ENCODE measurements at places on chromosomes 16 and 17. TPM values are rescaled to one million over a fixed set of nuclear protein-coding genes. Genes with fewer than 3 reads are reported as not detected.

- peak; percentile 85 for DNase-seq
These were observed 9.2 kb upstream of the CD300A start for GRCh38 chr17:74457146-74457819.

- DNase-seq: no peak
These were observed 99.8 kb downstream of the SHISA6 start for GRCh38 chr17:11340803-11341202.

GRCh38 chr16:18936727-18937340, 10.6 kb upstream of the SMG1 start:
- no peak for DNase-seq

GRCh38 chr17:17419631-17420030, 57.2 kb upstream of the MED9 start:
- no peak for DNase-seq

DNA sequence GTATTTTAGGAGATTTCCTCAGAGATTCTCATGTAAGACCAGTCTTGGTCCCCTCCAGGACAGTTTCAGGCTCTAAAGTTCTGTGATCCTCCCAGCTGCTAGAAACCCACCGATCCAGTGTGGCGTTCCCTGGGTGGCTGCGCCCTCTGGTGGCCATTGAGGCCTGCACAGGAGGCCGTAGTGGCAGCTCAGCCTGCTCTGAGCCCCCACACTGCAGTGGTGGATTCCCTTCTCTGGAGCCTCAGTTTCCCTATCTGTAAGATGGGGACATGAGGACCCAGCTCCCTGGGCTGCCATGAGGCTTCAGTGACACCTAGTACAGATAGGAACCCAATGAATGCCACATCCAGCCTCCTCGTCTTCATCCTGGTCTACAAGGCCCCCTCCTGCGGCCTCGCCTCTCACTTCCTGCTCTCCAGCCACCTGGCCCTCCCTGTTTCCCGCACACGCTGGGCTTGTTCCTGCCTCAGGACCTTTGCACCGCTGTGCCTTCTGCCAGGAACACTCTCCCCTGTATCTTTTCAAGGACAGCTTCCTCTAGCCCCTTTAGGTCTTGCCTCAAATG, 16.5 kb downstream of the CCDC102A start:
- DNase-seq: peak; percentile 92

GRCh38 chr16:9311303-9311954, 220.0 kb downstream of the HAPSTR1 start:
- DNase-seq: peak; percentile 60

SLC13A5 gene
- total RNA-seq: not detected

- no peak for DNase-seq
These were observed 1.1 kb downstream of the GJC1 start for GRCh38 chr17:44828919-44829522.

DNA sequence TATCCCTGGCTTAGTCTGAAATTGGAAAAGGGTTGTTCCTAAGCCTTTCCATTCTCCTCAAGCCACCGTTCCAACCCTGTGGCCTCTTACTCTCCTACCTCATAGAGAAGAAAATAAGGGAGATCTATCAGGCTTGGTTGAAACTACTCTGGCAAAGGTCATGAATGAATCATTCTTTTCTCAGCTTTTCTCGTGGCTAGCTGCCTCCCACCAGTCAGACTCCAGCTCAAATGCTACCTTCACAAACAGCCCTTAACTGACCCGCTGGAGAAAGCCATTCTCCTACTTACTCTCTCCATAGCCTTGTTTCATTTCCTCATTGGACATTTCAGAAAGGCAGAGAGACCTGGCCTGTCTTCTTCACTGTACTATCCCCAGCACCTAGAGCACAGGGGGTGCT, 8.9 kb downstream of the MYH10 start:
- DNase-seq: no peak

DNA sequence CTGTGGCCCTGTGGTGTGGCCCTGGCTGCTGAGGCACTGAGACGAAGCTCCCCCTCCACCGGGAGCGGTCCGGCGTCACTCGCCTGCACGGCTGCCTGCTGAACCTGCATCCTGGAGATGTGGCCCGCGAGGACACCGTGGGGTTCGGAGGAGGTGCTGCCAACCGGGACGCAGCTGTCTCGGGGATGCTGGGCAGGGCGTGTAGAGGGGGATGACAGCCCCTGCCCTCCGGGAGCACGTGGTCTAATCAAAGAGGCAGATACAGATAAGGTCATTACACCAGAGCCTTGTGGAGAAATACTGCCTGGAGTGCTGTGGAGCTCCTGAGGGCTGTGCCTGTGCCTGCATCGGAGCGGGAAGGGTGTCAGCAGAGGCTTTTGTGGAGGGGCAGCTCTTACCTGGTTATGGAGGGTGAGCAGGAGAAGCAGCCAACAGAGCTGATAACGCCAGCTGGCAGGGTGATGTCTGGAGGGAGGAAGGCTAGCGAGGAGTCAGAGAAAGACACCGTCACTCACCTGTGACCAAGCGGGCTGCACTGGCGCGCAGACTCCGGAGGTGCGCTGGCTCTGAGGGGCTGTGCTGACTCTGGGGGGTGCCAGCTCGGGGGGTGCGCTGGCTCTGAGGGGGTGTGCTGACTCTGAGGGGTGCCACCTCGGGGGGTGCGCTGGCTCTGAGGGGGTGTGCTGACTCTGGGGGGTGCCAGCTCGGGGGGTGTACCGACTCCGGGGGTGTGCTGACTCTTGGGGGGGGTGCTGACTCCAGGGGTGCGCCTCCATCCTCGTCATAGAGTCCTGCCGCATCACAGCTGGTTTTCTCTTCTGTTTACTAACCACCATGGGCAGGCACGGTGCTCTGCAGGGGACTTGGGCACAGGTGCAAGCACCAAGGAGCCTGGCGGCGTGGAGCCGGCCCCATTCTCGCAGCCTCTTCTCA, 104.7 kb upstream of the CHMP6 start:
- DNase-seq: no peak

DNA sequence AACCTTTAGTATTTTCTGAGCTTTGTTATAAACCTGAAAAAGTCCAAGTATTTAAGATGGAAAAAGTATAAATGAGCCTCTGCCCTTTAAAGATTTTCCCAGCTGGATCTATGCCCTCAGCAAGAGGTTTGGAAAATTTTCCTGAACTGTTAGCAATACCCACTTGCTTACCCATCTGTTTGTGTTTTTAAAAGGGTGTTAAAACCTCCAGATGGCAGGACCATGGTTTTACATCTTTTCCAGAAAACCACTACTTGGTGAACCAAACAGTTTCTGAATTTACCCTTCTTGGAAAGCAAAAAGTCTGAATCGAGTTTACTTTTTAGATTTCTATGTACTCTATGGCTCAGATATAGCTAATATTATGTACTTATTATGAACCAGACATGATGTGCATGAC, 719 bp downstream of the PMFBP1 start:
- no peak for DNase-seq

DNA sequence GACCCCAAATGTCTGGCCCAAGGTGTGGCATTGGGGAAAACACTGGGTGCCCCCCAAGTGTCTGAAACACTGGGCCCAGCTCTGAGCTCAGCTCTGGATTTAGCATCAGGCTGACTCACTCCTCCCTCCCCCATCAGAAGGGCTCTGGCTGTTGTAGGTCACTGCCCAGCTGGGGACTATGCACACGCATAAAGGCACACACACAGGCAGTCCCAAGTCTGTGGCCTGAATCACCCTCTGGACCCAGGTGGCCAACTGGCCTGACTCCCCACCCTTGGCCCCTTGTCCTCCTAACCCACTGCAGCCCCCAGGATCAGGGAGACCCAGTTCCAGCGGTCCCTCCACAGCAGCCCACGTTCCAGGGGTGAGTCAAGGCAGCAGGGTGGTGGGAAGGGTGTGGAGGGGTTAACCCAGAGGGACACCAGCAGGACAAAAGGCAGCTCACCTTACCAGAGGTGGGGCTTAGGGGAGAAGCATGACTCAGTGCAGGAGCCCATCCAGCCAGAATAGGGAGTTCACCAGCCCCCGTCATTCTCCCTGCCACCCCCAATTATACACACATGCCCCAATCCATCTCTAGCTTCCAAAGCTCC, 47.0 kb downstream of the MYO18A start:
- peak; percentile 17 for DNase-seq

- DNase-seq: no peak
These were observed 1537.1 kb upstream of the GOT2 start for GRCh38 chr16:60271025-60271771.

SLC13A2 gene
- not detected for total RNA-seq

- DNase-seq: no peak
These were observed 109.5 kb upstream of the CIBAR2 start for GRCh38 chr16:85221771-85222154.

DNA sequence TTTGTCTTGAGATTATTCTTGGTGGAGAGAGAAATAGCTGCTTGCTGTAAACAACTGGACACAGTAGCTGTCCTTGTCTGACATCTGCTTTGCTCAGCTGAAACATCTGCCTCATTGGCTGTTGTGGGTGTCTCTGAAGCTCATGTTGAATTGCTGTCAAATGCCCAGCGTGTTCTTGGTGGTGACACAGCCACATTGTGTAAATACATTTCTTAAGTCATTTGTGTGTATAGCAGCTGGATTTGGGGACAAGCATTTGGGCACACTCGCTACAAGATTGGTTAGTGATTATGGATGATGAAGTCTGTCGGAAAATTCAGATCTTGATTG, 5.3 kb downstream of the FAM234A start:
- DNase-seq: no peak

DNA sequence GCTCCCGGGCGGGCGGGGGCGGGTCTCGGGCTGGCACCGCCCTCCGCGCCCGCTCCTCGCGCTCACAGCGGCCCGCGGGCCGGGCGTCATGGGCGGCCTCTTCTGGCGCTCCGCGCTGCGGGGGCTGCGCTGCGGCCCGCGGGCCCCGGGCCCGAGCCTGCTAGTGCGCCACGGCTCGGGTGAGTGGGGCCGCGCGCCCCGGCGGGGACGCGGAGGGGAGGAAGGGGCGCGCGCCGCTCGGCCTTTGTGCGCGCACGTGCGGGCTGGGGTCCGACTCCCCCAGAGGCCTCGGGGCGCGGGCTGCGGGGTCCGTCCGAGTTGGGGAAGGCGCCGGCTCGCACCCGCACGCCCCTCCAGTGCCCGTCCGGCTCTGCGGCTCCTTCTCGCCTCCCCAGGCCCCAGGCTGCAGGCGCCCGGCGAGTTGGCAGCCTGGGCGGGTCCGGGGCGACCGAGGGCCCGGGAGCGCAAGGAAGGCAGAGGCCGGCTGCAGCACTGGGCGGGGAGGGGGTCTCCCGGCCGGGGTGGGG, at the start of gene NME4:
TSS of gene NME4 (plus strand) at position 65 of the 527 bp plus-strand sequence. CDS start at position 89, 24 bp downstream.
- DNase-seq: peak; percentile 66

GRCh38 chr16:77213542-77214106, 14.4 kb downstream of the SYCE1L start:
- no peak for DNase-seq

DNA sequence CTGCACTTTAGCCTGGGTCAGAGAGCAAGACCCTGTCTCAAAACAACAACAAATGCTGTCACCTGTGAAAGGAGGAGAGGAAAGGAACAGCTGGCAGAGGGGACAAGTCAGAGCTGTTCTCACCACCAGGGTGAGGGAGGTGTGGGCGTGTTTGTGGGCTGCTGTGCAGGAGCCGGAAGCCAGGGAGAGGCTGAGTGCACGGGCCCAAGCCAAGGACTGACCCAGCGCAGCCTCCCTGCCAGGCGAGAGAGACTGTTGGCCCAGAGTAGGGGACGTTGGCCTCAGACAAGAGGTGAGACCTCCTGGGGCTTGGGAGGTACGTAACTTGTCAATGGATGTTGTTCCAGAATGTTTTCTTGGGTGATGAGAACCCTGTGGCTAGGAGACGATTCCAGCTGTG, 10.7 kb downstream of the SPNS2 start:
- no peak for DNase-seq

GRCh38 chr16:1438229-1439057, 5.9 kb downstream of the CCDC154 start:
- peak; percentile 20 for DNase-seq

- DNase-seq: no peak
These were observed 130.9 kb downstream of the STX8 start for GRCh38 chr17:9444687-9445086.

TMEM235 gene
- total RNA-seq: not detected

CD300H gene
- total RNA-seq: not detected

HS3ST3A1 gene
- 1.1 TPM for total RNA-seq

GRCh38 chr17:2402544-2402943, 1.7 kb upstream of the MNT start:
- no peak for DNase-seq

LAT gene
- total RNA-seq: 8.3 TPM

DNA sequence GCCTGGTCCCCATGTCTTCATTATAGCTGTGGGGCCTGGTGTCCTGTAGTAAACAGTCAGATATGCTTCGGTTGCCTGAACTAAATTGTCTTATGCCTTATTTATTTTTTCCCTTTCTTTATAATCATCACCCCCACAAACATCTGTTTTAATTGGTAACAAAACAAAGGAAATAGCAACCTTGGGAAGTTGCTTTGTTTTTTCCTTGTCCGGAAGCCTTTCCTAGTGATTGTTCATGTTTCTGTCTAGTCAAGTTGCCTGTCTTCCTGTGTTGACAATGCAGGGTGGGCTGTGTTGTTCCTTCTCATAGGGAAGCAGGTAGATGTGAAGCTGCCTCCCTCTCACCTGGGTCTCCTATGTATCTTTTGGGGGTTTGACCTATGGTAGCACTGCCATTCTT, 16.7 kb downstream of the PGS1 start:
- DNase-seq: no peak

SHBG gene
- not detected for total RNA-seq

DNA sequence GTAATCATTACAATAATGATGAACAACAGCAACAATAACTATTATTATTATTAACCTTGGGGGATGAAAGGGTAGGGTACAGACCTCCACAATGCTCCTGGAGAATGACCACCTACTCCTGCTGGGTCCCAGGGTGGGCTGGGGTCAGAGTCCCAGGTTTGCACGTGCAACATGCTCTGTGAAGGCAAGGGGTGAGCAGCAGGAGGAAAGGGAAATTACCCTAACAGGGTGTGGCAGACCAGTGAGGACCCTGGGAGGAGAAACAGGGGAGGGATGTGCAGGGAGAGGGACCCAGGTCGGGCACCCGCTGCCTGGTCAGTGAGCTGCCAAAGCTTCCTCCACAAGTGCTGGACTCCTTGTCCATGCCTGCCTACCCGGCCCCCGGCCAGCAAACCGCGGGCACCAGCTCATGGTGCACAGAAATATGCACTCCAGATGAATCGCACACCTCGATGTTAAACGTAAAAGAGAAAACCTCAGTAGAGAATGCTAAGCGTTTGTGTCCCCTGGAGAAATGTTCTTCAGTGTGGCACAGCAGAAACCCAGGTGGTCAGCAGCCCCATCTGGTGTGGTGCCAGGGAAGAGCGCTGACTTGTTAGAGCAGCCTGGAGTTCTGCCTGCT, 767.1 kb downstream of the KCNJ18 start:
- no peak for DNase-seq

All from glutamatergic neuron (in vitro differentiated cells).